ENCODE measurements at places on chromosomes 2 and 18.

DNA sequence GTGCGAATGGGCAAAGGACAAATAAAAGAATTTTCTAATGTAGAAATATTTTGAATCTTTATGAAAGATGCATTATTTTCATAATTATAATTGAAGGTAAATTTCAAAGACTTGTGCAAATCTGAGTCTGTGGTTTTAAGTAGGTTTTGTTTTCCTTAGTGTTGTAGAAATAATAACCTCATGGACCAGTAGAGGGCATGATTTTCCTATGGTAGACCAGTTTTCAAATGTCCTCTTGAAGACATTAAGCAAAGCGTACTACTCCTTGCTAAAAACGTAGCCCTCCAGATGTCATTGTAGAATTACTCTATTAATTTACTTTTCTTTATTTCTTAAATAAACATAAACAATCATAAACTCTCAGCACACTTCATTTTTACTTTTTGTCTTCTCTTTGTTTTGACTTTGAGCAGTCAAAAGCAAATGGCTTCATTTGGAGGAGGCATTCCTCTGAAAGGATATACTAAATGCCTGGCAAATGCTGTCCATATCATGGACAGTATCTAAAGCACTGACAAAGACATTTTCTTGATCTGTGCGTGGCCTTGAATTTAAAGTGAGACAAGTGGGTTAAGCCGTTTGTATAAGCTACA lies 85.8 kb upstream of the FAM237A start:
- DNase-seq = peak; percentile 45

DNA sequence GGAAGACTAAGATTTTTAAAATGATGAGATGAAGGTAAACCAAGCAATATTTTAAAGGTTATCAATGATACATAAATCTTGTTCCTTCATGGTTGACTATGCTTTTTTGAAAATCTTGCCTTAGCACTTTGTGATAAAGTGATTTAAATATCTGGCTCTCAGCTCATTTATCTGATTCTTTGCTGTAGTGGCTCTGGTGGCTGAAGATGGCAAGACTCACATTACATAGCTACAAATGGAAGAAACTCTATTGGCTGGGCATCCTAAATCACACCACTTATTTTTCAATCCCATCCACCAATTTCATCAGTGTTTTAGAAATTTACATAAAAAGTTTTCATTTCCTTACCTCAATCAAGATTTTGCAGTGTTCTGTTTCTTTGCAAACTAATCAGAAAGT lies 16.6 kb upstream of the APCDD1 start:
- DNase-seq = no peak

DNA sequence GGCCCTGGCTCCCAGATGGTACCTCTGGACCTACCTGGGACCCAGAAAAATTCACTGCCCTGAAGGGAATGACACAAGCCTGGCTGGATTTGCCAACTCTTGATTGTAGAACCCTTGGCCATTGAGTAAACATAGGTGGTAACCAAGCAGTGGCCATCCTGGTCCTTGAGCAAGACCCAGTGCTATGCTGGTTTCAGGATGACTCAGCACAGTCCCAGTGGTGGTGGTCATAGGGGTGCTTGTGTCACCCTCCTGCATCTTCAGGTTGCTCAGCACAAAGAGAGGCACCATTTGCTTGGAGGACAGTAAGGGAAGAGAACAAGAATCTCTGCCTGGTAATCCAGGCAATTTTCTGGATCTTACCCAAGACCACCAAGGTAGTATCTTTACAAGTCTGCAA lies 52.9 kb downstream of the UPP2 start:
- no peak for DNase-seq

- DNase-seq = no peak
These were observed 42.4 kb downstream of the RBBP8 start for GRCh38 chr18:22975508-22975907.

DNA sequence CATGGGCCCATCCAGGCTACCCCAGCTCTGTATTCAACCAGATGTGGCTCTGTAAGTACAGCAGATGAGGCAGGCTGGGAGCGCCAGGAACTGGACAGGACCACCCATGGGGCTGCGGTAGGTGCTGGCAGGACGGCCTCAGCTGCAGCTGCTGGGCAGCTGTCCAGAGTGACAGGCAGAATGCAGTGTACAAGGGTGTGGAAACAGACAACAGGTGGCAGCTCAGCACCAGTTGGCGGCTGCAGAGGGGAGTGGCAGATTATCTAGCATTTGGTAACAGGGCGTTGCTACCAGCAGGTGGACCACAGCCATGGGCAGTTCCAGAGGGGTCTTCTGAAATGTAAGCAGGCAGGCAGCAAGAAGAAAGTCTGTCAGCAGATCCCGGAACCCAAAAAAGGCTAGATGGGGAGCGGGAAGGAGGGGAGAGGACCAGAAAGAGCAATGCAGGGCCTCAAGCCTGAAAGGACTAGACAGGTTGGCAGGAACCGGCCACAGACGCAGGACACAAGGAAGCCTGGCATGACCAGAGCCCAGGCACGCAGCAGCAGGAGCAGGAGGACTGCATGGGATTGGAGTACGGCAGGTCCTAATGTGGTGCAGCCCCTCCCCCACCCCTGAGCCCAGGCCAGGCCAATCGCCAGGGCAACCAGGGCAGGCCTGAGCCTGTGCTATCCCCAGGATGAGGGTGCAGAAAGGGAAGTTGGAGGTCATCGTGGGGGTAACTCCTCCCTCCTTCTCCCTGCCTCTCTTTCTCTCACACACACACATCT lies 24.7 kb downstream of the PKDCC start:
- DNase-seq = peak; percentile 44

DNA sequence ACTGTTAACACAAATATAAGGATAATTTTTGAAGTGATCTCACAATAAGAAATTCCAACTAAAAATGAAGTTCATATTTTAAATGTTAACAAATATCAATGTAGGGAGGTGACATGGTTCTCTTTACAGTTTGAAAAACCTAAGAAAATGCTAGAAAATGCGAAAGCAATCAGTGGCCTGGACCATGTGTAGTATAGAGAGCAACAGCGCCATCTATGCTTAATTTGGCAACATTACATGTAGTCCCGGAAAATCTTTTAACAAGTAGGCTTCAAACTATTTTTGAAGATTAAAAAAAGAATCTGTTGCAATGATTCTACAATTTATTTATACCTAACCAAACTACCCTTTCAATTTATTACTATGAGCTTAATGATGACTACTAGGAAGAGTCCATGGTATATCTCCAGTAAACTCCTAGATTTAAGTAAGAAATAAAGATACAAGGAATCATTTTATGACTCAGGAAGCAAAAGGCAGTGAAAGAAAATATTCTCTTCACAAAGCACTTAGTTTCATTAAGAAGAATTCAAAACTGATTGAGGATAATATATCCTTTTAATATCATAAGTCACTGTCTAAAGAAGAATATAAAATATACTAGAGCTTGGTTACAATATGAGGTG lies 33.3 kb downstream of the NDUFA10 start:
- DNase-seq = peak; percentile 51
